ENCODE measurements at places on chromosomes 6 and 20.

DNA sequence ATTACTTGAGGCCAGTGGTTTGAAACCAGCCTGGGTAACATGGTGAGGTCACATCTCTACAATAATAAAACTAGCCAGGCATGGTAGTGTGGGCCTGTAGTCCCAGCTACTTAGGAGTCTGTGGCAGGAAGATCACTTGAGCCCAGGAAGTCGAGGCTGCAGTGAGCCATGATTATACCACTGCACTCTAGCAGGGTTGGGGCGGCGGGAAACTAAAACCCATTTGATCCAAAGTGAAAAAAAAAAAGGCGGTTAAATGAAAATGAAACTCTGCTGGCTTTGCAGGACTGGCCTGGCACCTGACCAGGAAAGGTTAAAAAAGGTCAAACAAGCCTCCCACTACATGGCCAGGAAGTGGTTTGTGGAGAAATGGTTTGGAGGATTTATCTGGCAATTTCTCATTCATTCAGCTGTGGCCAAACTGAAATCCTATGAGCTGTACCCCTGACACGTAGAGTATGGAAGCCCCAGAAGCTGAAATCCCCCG, 36.6 kb downstream of the MTRES1 start:
- DNase-seq = no peak

GRCh38 chr6:40442591-40442990, 144.6 kb downstream of the LRFN2 start:
- no peak for DNase-seq

GRCh38 chr6:5599127-5599526, 337.8 kb downstream of the FARS2 start:
- no peak for DNase-seq

DNA sequence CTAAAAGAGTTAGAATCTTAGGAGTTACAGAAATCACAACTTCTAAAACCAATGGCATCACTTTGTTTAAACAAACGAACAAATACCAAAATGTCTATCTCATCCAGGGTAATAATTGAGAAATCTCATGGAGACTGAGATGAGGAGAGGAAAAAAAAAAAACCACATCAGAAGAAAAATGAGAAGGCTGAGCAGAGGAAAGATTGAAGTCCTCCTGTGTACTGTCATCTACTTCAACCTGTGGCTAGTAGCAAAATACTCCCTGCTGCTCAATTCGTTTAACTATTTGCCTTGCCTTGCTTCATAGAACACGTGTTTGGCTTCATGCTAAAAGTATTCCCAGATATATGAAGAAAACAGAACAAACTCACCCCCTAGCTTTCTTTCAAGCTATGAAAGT, 143.7 kb downstream of the PDE10A start:
- no peak for DNase-seq

GRCh38 chr6:139235661-139236060, 56.1 kb downstream of the TXLNB start:
- DNase-seq = no peak

- DNase-seq = no peak
Measured at GRCh38 chr6:34358389-34358905, 34.0 kb downstream of the NUDT3 start.

DNA sequence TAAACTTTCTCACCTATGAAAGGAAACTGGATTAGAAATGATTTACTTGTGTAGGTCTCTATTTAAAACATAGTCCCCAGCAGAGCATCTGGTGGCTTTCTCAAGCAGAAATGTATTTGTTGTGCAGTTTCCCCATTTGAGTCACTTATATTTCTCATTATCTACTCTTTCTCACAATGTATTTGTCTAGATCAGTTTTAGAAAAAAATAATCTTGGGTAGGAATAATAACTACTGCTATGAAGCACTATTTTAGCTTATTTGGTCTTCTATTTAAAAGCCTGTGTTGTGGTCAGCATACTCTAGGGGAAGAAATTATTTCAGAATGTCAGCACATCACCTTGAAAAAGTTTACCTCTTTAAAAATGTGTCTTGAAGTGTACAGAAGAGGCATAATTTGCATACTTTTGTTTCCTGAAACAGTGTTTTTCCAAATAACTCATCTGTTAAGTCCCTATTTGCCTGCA, 60.9 kb upstream of the PRL start:
- DNase-seq = no peak

DNA sequence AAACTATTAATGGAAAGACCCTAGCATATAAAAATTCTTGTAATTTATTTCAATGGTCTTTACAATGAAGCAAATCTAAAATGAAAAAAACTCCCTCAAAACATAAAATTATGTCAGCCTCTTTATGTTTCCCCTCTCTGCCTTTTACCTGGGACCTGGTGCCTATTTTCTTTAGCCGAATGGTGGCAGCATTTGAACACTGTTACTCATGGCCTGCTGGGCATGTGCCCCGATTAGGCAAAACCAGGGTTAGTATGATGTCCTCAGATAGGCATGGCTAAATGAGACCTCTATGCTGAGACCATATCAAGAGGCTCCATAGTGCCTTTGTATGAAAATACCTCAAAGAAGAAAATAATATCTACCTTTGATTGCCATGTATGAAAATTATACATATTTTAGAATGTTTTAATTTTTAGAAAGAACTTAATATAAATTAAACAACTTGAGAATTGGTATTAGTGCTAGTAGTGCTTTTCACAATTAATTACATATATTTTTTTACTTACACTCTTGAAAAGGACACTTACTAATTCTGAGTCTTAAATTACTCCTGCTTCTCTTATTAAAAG, 22.5 kb upstream of the C6orf58 start:
- DNase-seq = no peak

DNA sequence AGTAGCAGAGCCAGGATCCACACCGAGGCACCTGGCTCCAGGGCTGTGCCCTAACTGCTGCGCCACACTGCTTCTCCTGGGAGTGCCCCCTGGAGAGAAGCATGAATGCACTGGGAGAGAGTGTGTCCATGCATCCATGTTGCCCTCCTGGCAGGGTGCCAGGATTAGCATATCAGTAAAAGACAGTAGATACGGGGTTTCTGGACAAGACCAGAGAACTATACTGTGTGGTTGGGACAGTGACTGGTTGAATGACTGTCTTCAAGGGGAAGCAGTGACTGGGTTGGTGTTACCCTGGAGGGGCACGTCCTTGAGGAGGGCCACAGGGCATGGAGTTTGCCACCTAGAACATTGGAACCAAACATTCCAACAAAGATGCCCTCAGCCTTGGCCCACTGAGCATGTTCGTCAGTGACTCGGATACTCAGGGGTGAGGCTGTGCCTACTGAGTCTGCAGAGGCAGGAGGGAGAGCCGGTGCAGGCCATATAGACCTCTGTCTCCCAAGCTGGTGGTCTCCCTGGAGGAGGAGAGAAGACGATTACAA, 288.8 kb downstream of the CDC5L start:
- DNase-seq = no peak

DNA sequence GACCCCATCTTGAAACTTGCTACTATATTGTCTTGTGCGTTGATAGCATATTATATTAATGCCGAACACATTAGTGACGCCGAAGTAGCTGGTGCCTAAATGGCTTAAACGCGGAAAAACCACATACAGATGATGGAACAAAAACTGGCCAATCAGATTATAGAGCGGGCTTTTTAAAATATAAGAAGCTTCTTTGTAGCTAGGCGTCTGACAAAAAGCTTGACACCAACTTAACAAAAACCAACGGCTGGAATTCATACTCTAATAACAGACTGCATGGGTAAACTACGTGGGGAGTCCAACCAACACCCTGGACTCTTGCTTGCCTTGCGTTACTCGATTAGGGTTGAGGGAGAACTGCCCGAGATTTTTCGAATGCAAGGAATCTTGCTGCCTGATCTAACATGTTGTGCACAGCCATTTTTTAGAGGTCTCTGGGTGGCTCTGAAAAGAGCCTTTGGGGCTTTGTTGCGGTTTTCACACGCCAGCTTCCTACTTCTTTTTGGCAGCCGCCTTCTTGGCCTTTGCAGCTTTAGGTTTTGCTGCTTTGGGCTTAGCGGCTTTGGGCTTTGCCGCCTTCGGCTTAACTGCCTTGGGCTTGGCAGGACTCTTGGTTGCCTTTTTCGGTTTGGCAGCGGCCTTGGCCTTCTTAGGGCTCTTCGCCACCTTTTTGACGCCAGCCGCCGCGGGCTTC, 45.7 kb downstream of the OR2B2 start:
- no peak for DNase-seq

DNA sequence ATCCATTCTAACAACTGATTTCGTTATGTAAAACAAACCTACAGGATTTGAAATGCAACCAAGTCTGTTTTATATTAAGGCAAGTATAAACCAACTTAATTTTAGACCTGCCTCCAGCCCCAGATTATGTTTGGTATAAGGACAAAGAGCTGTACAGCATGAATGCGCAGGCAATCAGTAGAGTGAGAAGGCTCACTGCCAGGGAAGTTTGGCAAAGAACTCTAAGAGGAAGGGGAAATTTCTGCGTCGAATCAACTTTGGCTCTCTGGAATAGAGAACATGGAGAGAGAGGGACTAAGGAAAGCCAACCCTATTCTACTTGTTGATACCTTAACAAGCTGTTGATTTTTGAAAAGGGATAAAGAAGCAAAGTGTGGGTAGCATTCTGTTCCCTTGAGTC, 96.9 kb upstream of the FOXO3 start:
- DNase-seq = no peak

All from stimulated activated CD8-positive, alpha-beta memory T cell treated with anti-CD3 and anti-CD28 coated beads, Interleukin-2, amount 100 ng/mL, for 1 hour (primary cell).